ENCODE measurements at places on chromosomes 5 and 9. TPM values are rescaled to one million over a fixed set of nuclear protein-coding genes. Genes with fewer than 3 reads are reported as not detected.

The NKD2 gene
- 1.4 TPM for polyA plus RNA-seq

The CCIN gene
- polyA plus RNA-seq = 0.60 TPM

The PTBP3 gene
- polyA plus RNA-seq = 23.0 TPM

The BASP1 gene
- polyA plus RNA-seq = 23.1 TPM

The MTAP gene
- 55.2 TPM for polyA plus RNA-seq

The SPINK6 gene
- polyA plus RNA-seq = not detected

The FGD3 gene
- polyA plus RNA-seq = 3.6 TPM

The P4HA2 gene
- polyA plus RNA-seq = 63.9 TPM

The TMEM171 gene
- not detected for polyA plus RNA-seq

The RC3H2 gene
- polyA plus RNA-seq = 32.9 TPM

The HARS1 gene
- polyA plus RNA-seq = 54.9 TPM

The KCNN2 gene
- polyA plus RNA-seq = 9.5 TPM

The LOX gene
- polyA plus RNA-seq = 59.1 TPM

The CD274 gene
- not detected for polyA plus RNA-seq

The COMMD10 gene
- polyA plus RNA-seq = 35.7 TPM

The RXRA gene
- 75.2 TPM for polyA plus RNA-seq

The CETN3 gene
- 38.0 TPM for polyA plus RNA-seq

The PIP5KL1 gene
- polyA plus RNA-seq = 3.8 TPM

The CNTFR gene
- polyA plus RNA-seq = 56.4 TPM

The IL4 gene
- polyA plus RNA-seq = not detected

The SLCO6A1 gene
- polyA plus RNA-seq = 0.49 TPM

The FAF2 gene
- polyA plus RNA-seq = 24.0 TPM

The CKMT2 gene
- 36.3 TPM for polyA plus RNA-seq

The CARD9 gene
- 1.2 TPM for polyA plus RNA-seq

The FSD1L gene
- polyA plus RNA-seq = 18.4 TPM

The FAM221B gene
- polyA plus RNA-seq = not detected

The ACTBL2 gene
- not detected for polyA plus RNA-seq

The OBP2B gene
- polyA plus RNA-seq = not detected

The ELOVL7 gene
- 0.27 TPM for polyA plus RNA-seq

The RNF14 gene
- polyA plus RNA-seq = 51.2 TPM

The PHF24 gene
- polyA plus RNA-seq = 0.35 TPM

The SUSD3 gene
- polyA plus RNA-seq = 1.4 TPM

The RECK gene
- polyA plus RNA-seq = 22.2 TPM

The PCDHA6 gene
- 0.17 TPM for polyA plus RNA-seq

The BTNL8 gene
- polyA plus RNA-seq = not detected

The TRPM6 gene
- polyA plus RNA-seq = 0.14 TPM

The SLC34A1 gene
- not detected for polyA plus RNA-seq

The NR5A1 gene
- polyA plus RNA-seq = not detected

The DCAF12 gene
- polyA plus RNA-seq = 36.2 TPM

The NTRK2 gene
- not detected for polyA plus RNA-seq
